ENCODE measurements at places on chromosomes 7 and 10.

GRCh38 chr7:103127006-103127405 lies 21.9 kb downstream of the NAPEPLD start:
- no peak for DNase-seq

DNA sequence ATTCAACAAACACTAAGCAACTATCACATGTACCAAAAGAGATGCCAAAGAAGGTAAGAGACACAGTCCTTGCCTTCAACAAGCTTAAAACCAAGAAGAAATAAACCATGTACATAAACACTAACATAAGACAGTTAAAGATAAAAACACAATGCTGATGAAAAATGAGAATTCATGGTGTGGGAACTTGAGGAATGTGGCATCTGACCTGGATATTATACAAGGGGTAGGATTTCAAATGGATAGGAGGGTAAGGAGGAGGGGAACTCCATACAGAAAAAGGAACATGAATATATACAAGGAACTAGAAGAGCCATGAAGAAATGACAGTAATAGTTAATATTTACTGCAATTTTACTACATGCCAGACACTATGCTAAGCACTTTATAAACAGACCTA lies 11.0 kb downstream of the HIBADH start:
- no peak for DNase-seq

DNA sequence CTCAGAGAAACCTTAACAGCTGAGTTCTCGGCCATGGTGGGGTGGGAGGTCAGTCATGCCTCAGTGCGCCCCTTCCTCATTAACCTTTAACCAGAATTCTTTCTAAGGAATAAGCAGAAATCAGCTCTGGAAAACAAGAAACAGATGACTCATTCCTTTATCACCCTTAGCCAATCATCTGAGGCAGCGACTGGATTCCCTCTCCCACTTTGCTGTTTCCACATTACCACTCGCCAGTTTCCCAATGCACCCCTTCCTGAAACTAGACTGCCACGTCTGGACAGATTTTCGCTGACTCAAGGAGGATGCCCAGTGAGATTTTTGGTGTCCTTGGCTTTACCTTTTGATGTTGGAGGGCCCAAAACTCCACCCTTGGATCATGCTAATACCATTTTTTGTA lies 223.8 kb downstream of the PLXDC2 start:
- DNase-seq: no peak

DNA sequence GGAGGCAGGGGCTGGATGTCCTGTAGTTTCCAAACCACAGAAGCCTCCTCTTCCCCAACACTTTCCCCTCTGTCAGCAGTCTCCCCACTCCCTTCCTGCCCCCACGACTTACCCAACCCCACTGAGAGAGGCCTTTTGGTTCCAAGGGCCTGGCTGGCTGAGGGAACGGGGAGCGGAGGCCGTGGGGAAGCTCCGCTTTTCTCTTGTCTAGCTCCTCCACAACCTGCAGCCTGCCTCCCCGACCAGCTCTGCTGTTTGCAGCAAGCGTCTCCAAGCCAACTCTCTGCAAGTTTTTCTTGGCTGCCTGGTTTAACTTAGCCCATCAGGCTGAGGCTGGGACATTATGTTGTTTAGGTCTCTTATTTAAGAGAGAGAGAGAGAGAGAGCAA lies 126.8 kb downstream of the NEURL1 start:
- no peak for DNase-seq

DNA sequence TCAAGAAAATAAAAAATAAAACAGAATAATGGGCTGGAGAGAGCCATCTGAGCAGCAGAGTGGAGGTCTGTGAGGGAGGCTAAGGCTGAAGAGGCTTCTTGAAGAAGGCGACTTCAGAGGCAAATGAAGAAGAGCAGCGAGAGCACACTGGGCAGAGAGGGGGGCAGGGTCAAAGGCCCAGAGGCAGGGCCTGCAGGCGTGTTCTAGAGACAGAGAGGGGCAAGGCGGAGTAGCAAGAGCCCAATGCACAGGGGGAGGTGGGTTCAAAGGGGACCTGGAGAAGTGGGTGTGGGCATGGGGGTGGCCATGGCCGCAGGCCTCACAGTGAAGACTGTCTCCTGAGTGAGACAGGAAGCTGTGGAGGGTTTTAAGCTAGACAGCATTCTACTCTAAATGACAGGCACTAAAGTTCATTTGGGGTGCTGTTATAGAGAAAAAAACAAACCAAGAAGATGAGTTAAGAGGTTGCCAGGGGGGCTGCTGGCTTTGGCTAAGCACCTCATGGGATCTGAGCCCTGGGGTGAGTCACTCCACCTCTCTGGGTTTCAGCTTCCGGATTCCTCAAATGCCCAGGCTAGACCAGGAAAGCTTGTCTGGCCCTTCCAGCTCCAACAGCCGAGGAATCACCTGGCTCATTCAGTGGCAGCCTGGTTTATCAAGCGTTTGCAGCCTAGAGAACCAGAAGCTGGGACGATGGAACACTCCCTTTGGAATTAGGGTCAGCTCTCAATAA lies 81.7 kb downstream of the DLG5 start:
- DNase-seq: no peak

- no peak for DNase-seq
These were observed 227.5 kb downstream of the LRMDA start for GRCh38 chr10:75658915-75659314.

- DNase-seq: no peak
These were observed 85.9 kb downstream of the CDK6 start for GRCh38 chr7:92750447-92750839.

- no peak for DNase-seq
These were observed 101.3 kb downstream of the CPXM2 start for GRCh38 chr10:123790132-123790885.

DNA sequence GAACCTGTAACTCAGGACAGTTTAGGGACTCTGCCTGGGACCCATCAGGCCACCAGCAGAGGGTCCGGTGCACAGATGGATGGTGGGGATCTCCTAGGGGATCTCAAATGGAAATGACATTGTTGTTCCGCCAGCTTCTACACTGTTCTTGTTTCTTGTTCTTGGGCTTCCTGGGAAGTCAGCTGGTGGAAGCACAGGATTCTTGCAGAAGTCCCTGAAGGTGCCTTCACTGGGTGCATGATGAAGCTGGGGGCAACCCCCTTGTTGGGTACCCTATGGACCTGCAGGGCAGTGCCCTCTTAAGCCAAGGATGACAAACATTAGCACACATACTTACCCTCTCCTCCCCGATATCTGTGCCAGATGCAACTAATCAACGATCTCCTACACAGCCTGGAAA lies 18.6 kb downstream of the SFTPD start:
- DNase-seq: no peak

DNA sequence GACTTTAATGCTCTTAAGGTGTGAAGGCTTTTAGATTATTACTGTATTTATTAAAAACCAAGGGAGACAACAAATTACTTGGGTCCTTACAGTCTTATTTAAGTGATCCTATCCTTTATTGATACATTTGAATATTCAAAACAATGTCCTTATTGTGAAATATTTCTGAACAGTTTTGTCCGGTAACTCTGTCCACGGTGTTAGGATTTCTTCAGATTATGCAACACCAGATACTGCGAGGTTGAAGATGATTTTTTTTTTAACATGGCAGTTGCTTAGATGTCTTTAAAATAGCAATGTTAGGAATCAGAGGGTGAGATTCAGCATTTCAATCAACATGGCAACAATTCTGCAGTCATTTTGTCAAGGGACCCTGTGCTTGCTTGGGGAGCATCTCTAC lies 176.5 kb downstream of the CSTF2T start:
- DNase-seq: no peak

DNA sequence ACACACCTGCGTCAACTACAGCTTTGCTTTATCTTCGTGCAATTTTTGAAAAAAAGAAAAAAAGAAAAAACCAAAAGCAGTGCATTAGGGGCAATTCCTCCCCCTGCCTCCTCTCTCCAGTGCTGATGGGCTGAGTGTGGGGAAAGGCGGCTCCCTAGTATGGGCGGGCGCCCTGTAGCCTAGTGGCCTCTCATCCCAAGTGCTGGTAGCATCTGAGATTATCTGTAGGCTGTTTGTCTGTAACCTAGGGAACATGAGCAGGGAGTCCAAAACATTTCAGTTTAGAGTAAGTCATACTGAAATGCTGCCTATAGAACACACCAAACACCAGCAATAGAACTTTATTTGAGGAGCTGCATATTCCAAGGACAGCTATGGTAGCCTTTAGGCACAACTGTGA lies 24.6 kb upstream of the BAMBI start:
- no peak for DNase-seq

- no peak for DNase-seq
These were observed 70.2 kb downstream of the ANKRD26 start for GRCh38 chr10:27030060-27030459.

DNA sequence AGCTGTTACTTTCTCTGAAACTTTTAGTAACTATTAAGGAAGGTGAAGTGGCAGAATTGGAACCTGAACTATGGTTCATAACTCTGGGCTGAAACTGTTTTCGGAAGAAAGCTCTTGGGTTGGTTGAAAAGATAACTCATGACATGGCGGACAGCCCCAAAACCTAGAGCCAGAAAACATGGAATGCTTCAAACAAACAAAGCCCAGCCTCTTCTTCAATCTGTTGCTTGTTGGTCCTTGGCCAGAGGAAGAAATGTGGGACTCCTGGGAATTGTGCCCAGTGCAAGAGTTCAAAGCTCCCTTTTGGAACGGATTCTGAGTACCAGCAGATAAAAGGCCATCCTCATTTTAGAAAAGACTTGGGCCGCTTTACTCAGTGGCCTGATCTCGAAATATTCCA lies 52.9 kb upstream of the CACNB2 start:
- DNase-seq: no peak

- DNase-seq: no peak
These were observed 151.0 kb upstream of the ZNF92 start for GRCh38 chr7:65222655-65223054.

- no peak for DNase-seq
These were observed 631 bp downstream of the SUPV3L1 start for GRCh38 chr10:69180525-69181204.

DNA sequence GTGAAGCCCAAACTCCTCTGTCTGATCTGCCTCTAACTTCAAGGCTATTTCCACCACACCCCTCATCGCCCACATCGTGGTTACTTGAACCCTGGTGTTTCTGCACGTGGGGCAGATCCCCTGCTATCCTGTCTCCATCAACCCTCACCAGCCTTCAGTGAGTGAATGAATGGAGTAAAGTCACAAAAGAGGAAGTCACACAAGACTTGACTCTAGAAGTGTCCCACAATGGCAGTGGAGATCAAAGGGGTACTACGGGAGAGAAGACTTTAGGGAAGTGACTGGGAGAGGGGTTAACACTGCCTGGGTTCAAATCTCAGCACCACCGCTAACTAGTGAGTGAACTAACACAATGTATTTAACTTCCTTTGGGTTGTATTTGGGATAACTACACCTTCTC lies 85.9 kb downstream of the COBL start:
- DNase-seq: no peak

GRCh38 chr10:48904861-48905260 lies 34.8 kb downstream of the LRRC18 start:
- DNase-seq: no peak

- no peak for DNase-seq
These were observed 24.9 kb downstream of the NUDT1 start for GRCh38 chr7:2266911-2267310.

- no peak for DNase-seq
These were observed 221.8 kb upstream of the PPP1R3A start for GRCh38 chr7:114140561-114140960.

- no peak for DNase-seq
These were observed 13.7 kb downstream of the ASB15 start for GRCh38 chr7:123615344-123615743.

DNA sequence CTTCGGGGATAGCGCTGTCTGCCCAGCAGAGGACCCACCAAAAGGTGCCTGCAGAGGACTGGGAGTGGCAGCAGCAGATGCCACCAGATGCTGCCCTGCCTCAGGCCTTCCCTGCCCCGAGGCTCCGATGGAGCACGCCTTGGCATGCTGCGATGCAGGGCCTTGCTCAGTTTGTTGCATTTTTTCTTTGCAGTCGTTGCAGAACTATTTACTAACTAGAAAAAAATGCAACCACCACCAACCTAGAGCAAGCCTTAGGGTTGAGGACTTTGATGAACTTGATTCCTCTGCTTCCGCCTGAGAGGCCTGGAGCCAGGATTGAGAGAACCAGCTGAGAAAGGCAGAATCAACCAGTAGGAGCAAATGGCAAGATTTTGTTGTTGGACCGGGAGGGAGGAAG lies 585.6 kb upstream of the MKI67 start:
- DNase-seq: no peak

DNA sequence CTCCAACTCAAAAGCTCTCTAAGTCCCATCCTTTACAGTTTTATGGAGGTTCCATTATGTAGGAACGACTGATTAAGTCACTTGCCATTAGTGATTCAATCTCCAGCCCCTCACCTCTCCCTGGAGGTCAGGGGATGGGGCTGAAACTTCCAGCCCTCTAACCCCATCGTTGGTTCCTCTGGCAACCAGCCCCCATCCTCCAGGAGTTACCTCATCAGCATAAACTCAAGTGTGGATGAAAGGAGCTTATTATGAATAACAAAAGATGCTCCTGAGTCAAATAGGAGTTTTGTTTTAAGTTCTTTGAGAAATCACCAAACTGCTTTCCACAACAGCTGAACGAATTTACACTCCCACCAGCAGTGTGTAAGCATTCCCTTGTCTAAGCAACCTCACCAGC lies 494.3 kb upstream of the AUTS2 start:
- DNase-seq: no peak

All from dorsolateral prefrontal cortex (tissue), 122 donors.